ENCODE measurements at places on chromosomes 1 and 21.

- DNase-seq, result no peak
Observed at GRCh38 chr1:33815061-33815460, 48.8 kb upstream of the HMGB4 start.

DNA sequence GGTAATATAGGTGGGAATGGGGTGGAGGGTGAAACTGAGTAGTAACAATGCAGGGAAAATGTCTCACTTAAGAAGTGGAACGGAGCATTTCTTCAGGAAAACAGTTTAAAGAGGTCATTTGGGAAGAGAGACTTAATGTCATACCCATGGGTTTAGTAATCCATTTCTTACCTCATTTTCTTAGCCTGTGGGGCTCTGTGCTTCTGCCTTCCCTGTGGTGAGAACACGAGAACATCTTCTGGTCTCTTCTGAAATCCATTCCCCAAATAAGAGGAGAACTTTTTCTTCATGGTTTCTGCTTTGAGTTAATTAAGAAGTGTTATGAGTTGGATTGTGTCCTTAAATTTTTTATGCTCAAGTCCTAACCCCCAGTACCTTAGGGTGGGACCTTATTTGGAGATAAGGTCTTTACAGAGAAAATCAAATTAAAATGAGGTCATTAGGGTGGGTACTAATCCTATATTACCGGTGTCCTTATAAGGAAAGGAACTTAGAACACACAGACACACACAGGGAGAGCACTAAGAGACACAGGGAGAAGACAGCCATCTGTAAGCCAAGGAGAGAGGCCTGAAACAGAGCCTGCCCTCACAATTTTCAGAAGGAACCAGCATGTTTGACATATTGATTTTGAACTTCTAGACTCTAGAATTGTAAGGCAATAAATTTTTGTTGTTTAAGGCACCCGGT, 5.4 kb downstream of the CCDC190 start:
- no peak for DNase-seq

GRCh38 chr1:247964933-247965332, at the start of gene OR2AK2:
Gene OR2AK2 (plus strand): TSS chr1:247965233. CDS start chr1:247965377, 144 bp downstream.
- no peak for DNase-seq

DNA sequence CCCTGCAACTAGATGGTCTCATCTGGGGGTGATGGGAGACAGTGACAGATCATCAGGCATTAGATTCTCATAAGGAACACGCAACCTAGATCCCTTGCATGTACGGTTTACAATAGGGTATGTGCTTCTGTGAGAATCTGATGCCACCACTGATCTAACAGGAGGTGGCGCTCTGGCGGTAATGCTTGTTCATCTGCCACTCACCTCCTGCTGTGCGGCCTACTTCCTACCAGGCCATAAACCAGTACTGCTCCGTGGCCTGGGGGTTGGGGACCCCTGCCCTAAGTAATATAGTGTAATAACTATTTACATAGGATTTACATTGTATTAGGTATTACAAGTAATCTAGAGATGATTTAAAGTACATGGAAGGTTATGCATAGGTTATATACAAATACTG, 134.9 kb downstream of the CLEC20A start:
- DNase-seq, result no peak

GRCh38 chr1:215594640-215595039, 27.5 kb downstream of the KCTD3 start:
- no peak for DNase-seq

- DNase-seq, result no peak
Observed at GRCh38 chr1:244406337-244406736, 45.4 kb downstream of the ADSS2 start.

DNA sequence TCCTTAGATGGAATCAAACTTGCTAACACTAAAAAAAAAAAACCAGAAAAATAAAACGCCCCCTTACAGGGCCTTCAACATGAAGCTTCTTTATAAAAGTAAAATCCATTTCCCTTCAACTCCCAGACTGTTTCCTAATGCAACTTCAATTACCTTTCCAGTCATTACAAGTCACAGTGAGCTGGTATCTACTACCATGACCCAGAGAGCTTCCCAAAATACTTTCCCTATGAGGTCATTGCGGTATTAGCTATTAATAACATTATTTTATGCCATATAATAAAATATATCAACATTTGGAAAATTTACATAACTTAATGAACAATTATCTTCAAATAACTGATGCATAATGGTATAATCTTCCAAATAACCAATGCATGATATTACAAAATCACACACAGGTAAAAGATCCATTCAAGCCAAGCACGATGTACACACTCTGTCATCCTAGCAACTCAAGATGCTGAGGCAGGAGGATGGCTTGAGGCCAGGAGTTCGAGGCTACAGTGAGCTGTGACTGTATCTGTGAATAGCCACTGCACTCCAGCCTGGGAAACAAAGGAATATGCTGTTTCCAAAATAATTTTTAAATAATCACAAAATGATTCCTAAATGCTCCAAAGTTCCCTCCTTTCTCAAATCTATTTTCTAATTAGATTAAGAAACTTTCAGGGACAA, 24.1 kb downstream of the EIF4G3 start:
- no peak for DNase-seq

GRCh38 chr1:30572192-30572591, 151.2 kb downstream of the MATN1 start:
- DNase-seq, result no peak

DNA sequence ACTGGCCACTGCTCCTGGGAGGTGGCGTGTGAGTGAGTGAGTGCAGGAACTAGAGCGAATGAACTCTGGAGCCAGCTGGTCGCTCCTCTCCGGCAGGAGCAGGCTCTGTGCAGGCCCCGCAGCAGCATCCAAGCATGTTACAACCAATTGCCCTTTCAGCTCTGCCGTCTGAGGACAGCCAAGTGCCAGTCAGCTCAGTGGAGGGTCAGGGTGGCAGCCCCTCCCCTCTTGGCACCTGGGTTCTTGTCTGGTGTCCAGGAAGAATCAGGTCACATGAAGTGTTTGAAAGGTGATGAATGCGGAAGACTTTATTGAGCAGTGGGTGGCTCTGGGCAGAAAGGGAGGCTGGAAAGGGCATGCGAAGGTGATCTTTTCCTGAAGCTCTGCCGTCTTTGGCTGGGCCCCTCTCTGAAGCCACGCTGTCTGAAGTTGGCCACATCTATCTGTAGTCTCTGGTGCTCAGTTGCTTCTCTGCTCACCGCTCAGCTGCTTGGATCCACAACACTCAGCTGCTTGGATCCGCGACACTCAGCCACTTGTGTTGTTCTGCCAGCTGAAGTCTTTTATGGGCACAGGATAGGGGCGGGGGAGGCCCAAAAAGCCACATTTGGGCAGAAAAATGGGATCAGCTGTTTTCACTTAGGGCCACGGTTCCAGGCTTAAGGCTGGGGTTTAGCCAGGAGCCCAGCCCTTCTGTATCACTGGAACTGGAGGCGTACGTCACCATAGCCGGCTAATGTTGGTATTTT, 139.8 kb downstream of the ADSS2 start:
- DNase-seq, result no peak

GRCh38 chr1:43267818-43268425, 1.9 kb upstream of the TMEM125 start:
- no peak for DNase-seq

- no peak for DNase-seq
Observed at GRCh38 chr1:11735531-11735853, 444 bp upstream of the AGTRAP start.

GRCh38 chr1:89812992-89813391, 7.8 kb upstream of the LRRC8D start:
- no peak for DNase-seq

Measured in NCI-H2171 treated with DMSO at 0.1 percent for 48 hours (cell line).